ENCODE measurements at places on chromosomes 11 and 22. TPM values are rescaled to one million over a fixed set of nuclear protein-coding genes. Genes with fewer than 3 reads are reported as not detected.

The GSTT4 gene
- not detected for total RNA-seq

The PRRG4 gene
- 0.18 TPM for total RNA-seq

DNA sequence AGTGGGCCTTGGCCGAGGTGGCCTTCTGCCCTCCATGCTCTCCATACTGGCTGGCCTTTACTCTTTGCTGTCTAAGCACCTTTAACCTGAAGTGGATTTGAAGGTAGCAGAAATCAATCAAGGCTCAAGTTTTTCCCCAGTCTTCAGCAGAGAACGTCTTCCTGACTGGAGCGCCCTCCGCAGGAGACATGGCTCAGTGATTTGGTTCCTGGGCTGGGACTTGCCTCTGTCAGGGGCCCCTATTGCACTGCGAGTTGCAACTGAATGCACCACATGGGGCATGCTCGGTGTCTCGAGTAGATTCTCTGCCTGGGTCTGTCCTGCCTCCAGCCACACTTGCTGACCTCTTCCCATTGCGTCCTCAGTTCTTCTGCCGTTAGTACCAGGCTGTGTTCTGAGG, 79.6 kb downstream of the BMAL1 start:
- DNase-seq: no peak

DNA sequence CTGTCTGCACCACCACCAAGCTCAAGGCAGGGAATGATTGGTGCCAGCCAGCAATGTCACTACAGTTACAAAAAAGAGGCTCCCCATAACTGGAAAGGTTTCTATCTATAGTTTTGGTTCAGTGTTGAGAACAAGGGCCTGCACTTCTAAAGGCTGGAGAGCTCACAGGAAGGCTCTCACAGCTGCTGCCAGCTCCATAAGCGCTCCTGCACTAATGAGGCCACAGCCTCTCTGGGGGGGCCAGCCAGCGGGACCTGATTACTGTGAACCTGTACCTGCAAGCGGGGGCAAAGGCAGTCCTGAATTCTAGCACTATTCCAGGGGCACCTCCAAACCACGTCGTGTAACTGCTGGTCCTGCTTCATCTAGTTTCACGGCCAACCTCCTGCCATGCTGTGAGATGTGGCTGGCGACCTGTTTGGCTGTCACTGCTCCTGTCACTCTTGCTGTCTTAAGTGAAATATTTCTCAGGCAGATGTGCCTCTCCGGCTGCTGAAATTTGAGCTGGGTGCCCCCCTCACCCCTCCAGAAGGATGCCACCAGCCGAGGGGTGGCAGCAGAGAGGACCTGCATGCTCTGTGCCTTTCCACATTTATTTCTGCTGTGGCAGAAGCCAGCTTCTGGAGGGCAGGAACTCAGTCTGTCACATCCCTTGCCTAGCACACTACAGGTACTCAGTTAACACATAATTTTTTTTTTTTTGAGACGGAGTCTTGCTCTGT, 53.3 kb upstream of the ARFGAP3 start:
- no peak for DNase-seq

The PHF21B gene
- total RNA-seq: 4.2 TPM

The ISX gene
- total RNA-seq: not detected

All from SK-MEL-5 (cell line).